ENCODE measurements at places on chromosomes 3 and 15.

- no peak for DNase-seq
Observed at GRCh38 chr3:183825456-183826161, at the start of gene MAP6D1. Gene MAP6D1 (minus strand): TSS chr3:183825577. CDS start chr3:183825547, 30 bp downstream.

DNA sequence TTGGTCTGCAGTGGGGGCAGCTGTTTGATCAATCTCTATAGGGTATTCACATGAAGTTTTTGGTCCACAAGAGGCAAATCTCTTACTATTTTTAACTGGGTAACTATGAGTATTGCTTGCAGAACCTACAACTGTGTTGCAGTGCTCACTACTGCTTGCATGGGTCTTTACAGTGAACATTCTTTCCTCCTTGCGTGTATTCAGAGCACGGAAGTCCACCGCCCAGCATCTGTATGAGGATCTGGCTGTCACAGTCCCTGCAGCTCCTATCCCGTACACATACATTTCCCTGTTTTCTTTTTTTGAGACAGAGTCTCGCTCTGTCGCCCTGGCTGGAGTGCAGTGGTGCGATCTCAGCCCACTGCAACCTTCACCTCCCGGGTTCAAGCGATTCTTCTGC, 449.9 kb downstream of the FGF12 start:
- DNase-seq: no peak

GRCh38 chr15:98292442-98293240, 332.1 kb downstream of the ARRDC4 start:
- DNase-seq: no peak

DNA sequence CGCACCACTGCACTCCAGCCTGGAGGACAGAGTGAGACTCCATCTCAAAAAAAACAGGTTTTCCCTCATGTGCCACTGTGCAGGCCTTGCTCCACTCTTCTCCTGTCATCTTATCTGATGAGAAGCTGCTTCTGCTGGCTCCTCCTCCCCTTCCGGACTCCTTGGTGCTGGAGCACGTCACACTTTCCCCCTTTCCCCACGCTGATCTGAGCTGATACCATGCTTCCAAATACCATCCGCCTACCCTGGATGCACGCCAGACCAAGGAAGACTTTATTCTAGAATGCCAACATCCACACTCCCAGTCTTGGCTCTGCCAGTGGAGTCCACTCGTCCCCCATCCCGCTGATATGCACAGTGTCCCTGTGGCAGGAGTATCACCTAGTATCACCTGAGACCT, 31.3 kb downstream of the HOMER2 start:
- no peak for DNase-seq

DNA sequence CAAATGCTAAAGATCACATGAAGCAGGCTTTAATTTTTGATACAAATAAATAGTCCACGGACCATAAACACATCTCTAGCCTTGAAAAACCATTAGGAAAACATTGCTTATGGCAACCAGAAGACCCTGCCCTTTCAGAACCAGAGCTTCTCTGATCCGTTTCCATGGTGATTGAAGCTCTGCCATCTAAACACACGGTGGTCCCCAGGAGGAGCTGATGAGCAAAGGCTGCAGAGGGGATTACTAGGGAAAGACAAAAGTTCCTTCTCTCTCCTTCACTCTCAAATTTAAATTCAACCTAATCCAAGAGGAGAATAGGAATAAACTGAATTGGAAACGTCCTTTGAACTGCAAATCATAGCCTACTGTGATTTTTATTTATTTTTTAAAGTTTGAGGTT, 122.0 kb upstream of the ATP10A start:
- DNase-seq: no peak

DNA sequence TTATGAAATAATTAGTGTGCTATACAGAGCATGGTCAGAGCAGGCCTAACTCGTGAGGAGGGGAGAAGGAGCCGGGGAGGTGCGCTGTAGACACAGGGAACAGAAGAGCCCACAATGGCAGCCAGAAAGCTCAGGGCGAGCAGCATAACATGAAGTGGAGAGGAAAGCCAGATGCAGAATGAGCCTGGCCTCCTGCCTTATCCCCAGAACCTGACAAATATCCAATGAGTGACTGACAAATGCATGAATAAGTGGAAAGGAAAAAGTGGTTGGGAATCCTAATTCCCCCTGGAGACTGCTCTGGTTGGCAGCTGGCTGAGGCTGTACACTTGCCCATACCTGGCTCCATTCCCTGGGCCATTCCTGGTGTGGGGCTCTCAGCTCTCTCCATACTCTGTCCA, 9.2 kb upstream of the MST1R start:
- DNase-seq: no peak

- DNase-seq: no peak
Observed at GRCh38 chr3:98690876-98691275, 72.3 kb upstream of the ST3GAL6 start.

- DNase-seq: no peak
Observed at GRCh38 chr15:60326343-60326742, 71.4 kb downstream of the ANXA2 start.

DNA sequence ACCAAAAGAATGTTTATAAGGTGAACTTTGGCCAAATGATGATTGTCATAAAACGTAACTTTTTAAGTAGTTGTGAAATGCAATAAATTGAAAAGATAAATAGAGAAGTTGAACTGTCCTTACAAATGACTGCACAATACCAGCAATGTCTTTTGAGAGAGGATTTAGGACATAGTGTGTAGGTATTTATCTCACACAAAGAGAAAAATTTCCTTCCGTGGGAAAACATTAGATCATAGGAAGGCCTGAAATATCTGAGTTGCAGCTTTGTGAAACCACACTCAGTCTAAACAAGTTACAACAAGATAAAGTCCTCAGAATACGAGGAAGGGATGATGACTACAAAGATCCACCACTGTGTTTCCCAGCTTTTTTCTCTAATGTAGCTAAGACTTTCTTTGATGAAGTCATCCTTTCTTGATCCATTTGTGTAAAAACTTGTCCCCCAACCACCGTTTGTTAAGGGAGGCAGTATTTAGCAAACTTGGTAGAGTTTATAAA, 16.0 kb downstream of the ROBO2 start:
- no peak for DNase-seq

DNA sequence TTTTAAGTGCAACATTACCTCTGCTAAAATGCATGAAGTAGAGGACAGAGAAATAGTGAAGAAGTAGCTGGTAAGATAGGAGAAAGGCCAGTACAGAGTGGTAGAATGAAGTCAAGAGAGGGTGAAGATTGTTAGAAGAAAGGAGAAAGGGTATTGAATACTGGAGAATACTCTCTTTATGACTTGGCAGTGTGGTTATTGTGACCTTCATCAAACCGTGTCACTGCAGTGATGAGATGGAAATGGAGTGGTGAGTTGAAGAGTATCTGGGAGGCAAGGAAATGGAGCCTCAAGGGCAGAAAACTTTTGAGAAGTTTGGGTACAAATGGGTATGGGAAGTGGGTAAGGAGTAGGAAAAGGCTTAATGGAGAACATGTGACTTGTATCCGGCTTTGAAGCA, 24.7 kb downstream of the MINDY2 start:
- DNase-seq: no peak

- DNase-seq: no peak
Observed at GRCh38 chr3:186931532-186932280, 1.4 kb downstream of the ST6GAL1 start.

DNA sequence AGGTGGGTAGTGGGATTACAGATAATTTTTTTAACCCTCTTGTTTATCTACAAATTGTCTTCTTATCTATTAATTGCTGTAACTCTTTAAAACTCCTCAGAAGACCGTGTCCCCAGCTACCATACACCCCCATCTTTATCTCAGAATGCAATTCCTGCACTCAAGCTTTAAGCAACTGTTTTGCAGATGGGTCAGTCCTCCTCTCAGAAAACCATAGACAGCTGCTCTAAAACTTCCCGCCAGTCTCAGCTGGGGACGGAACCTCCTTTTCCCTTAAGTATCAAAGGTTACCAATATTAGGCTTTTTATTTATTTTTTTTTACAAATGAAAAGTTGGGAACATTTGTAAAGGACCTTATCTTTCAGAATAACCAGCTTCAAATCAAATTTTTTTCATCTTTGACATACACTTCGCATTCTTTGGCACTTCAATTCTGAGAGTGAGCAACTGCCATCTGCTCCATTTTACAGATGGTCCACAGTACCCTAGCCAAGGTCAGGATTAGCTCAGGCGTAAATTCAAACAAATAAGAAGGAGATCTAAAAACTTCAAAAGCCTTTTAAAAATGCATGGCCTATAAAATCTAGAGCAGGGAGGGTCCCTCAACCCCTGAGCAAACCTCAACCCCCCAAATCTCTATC, 1.3 kb downstream of the GATM start:
- DNase-seq: no peak

GRCh38 chr3:137669519-137670060, 94.5 kb upstream of the SOX14 start:
- DNase-seq: no peak

DNA sequence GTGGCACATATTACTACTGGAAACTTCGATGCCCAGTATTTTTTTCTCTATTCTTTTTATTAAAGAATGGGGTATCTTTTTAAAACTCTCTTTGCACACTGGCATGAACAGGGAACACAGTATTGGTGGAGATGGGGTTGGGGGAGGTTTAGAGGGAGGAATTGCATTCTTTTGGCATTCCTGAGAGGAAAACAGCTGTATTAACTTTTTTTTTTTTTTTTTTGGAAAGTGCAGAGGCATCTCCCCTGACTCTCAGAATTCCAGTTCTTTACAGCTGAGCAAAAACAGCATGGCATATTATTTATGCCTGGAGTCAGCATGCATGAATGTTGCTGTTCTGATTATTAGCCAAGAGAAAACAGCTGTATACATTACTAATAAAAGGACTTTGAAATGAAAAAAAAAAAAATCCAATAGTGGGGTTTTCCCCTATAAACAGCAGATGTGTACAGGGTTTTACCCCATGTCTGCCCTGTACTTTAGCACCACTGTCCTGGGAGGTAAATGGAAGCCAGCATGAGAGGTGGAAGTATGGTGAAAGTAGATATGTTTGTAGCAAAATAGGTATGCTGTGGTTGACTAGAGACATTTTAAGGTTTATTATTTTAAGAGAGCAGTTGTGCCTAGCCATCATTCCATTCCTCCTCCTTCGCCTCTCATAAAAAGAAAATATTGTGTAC, 132.2 kb downstream of the FNDC3B start:
- no peak for DNase-seq

DNA sequence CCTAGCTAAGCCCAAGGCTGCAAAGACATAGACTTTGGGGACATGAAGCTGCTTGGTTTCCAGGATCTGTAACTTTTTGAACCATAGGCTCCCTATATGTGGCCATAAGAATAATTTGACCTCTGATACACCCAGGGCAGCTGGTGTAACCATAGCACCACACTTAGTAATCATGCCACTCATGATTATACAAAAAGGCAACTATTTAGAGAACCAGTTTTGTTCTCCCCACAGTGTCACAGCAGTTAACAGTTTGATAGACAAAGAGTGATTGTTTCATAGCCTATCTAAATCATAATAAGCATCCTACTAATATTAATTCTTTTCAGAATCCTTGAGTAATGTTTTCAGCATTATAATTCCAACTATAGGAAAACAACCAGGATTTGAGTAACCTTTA, 334.9 kb downstream of the NEK10 start:
- DNase-seq: no peak

GRCh38 chr3:34568766-34569165, 770.3 kb downstream of the PDCD6IP start:
- no peak for DNase-seq

- no peak for DNase-seq
Observed at GRCh38 chr3:53554559-53555067, 60.2 kb downstream of the CACNA1D start.

DNA sequence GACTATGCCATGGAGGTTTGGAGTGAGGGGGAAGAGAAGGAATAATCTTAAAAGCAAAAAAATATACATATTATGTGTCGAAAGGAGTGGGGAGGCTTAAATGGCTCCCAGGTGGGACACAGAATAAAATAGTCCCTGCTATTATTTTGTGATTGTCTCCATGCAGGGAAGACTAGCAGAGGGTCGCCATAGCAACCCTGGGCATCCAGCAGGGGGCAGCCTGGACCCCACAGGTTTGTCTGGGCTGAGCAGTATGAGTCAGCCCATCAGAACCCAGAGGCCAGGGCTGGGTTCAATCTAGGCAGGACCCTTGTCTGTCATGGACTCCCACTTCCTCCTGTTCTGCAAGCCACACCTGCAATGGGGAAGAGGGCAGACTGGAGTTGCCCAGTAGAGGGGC, 17.6 kb upstream of the LINGO1 start:
- no peak for DNase-seq

- DNase-seq: peak; percentile 68
Observed at GRCh38 chr15:63338170-63338569, 43.5 kb downstream of the CA12 start.

DNA sequence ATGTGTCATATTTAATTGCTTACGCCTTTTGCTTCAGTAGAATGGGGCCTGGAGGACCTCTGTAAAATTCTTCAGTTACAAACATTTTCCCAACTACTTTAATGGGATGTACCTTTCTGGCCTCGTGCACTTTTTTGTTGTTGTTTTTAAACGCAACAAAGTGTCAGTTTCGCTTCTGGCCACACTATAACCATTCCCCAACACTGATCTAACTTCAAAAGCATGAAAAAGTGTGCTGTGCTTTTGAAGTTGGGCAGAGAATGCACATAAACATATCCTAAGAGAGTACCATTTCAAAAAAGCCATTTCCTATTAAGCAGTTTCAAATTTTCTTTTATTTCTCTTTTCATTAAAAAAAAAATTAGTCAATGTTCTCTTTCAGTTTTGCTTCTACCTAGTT, 435.8 kb downstream of the CNTN6 start:
- DNase-seq: no peak

- no peak for DNase-seq
Observed at GRCh38 chr3:134473868-134474546, 11.8 kb downstream of the ANAPC13 start.
